ENCODE measurements at places on chromosomes 2 and 18.

DNA sequence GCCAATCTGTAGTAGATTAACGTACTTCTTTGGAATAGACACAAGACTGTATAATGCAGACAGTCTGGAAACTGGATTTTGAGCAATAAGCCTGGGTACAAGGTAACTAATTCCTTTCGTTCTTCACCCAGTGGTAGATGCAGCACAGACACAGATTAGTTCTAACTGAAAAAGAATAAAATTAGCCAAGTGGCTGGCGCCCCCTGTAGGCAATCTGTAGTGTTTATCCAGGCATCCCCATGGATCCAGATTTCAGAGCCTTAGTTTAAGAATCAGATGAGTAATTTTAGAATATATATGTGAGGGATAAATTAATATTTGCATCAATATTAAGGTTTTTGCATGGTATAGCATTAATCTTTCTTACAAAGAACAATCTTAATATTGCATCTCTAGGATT is 563.9 kb downstream of the DCC start:
- no peak for DNase-seq

GRCh38 chr2:228675646-228676045 is 494.2 kb upstream of the SPHKAP start:
- DNase-seq: no peak

DNA sequence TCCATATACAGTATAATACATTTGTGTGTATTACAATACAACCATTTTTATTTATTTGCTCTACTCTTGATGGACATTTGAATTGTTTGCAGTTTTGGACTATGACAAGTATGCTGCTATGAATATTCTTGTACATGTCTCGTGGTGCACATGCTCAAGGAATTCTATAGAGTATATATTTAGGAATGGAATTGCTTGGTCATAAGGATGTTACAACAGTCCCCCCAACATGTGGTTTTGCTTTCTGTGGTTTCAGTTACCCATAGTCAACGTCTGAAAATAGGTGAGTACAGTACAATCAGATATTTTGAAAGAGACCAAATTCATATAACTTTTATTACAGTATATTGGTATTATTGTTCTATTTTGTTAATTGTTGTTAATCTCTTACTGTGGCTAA is 24.1 kb upstream of the PLEKHM3 start:
- no peak for DNase-seq

DNA sequence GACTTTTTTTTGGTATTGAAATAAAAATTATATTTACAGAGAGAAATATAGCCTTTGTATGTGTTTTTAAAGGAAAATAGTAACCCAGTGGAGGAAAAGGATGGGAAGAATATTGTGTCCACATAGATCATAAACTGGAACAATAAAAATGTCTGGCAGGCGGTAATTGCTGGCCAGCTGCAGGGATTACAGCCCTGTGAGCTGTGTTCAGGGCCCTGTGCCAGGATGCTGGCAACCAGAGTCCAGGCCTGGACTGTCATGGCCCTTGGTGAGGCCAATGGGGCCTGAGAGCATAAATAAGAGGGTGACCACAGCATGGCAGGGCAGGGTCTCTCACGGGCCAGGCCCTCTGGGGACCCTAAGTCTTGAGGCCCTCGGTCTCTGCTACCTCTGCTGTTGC is 171.2 kb downstream of the ACOXL start:
- no peak for DNase-seq

DNA sequence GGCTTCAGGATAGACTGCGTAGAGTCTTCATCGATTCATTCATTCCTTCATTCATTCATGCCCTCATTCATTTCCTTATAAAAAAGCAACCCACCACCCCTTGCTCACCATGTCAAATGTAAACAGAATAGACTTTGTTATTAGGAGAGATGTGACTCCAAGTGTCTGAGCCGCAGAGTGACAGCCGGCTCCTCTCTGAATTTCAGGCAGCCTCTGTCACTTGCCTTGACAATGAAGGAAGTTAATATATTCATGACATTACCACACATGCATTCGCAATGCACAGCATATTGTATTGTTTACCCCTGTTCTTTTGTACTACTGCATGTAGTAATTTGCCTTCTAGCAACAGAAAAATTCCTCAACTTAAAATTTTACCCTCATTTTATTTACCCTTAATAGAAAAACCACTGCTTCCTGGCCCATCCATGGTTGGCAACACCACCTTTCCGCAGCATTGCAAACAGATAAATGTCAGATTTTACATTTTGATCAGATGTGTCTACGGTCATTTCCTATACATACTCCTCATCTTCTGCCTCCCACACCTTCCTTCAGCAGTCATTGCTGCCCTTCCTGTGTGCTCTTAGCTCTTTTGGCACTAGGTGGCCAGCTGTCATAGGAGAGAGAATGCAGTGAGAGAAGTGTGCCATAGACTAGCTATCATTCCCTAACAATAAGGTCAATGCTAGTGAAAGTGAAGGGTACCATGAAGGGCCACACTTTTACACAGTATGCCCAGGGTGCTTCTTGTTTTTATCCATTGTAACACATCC is 1090.8 kb downstream of the BCL11A start:
- no peak for DNase-seq

DNA sequence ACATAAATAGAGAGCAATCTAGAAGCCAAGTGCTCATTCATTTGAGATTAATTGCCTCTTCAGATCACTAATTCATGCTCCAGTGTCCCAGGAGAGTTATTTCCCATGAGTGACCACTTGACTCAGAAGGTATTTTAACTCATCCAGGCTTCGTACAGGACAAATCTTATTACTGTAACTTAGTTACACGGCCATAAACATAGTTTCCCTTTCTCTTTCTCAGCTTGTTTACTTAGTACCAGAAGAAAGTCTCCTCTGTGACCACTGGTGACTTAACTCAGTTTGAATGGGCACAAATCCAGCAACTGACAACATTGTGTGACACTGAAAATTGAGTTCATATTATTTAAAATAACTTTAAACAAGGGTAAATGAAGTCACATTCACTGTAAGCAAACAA is 25.3 kb downstream of the MMADHC start:
- peak; percentile 26 for DNase-seq

GRCh38 chr2:197298609-197299008 is 12.0 kb downstream of the ANKRD44 start:
- no peak for DNase-seq

DNA sequence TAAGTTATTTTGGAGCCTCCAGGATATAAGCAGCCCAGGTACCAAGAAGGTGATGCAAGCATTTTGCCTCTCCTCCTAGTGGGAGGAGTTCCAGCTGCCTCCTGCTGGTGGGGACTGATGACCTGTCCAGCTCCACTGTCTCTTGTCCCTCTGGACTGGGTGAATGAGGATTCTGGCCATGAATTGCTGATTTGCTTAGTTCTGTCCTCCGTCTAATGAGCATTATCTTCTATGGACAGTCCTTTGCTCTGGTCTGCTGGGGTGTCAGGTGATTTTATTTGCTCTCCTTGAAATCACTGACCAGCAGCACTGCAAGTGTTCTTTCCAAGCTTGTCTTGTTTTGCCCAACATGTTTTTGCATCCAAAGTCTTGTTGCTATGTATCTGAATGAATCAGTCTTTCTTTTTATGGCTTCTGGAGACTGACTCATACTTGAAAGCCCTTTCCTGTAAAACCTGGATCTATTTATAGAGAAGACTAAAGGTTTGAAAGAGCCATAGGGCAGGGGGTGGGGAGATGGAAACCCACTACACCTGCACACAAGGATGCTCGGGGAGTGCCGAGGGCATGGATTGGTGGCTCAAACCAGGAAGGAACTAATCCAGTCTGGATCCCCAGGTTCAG is 40.5 kb upstream of the EFHD1 start:
- DNase-seq: peak; percentile 45

DNA sequence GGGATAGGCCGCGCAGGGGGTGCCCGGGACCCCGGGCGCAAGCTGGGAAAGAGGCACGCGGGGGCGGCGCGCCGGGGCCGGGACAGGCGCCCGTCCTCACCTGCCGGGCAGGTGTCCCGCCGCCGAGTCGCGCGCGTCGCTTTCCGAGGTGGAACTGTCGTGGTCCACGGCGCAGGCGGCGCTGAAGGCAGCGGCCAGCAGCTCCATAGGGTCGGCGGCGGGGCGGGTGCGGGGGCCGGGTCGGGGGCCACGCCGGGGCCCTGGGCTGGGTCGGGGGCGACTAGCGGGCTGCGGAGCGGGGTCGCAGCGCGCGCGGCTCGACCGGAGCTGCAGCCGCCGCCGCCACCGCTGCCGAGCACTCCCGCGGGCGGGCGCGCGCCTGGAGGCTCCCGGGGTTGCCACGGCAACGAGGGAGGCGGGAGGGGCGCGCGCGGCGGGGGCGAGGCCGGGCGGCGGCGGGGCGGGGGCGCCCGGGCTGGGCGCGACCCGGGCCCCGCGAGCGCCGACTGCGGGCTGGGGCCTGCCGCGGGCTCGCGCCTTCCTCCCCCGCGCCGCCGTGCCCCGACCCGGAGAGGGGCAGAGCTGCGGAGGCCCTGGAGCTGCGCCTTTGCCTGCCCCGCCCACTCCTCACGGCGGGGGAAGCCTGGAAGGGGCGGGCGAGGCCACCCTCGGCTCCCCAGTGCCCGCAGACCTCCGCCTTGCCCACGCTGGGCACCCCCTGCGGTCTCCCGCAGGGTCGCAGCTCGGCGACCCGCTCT is 57.9 kb downstream of the SNORC start:
- DNase-seq: no peak

- DNase-seq: no peak
Measured at GRCh38 chr18:48728204-48728833, 189.5 kb downstream of the CTIF start.

DNA sequence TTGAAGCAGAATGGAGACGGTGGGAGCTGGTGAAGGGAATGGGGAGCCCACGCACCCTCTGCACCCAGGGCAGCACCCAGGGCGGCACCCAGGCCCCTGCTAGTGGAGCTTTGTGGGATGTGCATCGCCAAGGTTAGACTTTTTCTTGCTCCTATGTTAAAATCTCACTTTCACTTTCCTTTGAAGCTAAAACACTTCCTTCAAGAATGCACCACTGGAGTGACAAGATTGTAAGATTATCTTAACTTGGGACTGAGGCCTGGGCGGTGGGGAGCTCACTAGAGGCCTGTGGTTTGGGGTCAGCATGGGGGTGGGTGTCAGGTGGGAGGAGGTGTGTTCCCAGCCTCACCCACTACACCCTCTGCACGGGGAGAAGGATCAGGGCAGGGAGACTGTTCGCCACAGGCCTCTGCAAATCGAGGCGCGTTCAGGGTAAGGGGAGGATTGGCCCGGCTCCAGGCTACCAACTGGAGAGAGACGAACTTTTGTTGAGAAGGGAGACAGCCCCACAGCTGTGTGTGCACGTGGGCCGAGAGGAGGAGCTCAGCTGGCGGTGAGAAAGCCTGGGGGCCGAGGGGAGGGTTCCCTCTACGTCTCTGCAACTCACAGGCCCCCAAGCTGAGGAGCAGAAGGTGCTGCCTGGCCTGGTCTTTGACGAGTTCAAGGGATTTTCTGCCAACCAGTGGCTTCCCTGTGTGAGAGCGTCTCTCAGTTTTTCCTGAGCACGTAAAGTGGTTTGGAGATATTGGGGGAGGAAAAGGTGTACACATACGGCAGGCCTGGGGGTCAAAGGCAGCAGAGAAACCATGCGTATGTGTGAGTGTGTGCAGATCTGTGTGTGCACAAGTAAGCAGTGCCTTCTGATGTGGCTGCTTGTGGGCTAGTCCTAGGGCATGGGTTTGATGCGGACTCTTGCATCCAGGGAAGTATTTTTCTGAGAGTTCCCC is 147.7 kb downstream of the KLHL29 start:
- DNase-seq: no peak

- DNase-seq: no peak
Measured at GRCh38 chr18:31203096-31203793, 40.6 kb upstream of the DSC1 start.

- peak; percentile 77 for DNase-seq
Measured at GRCh38 chr2:101697124-101698013, at the start of gene MAP4K4. Gene MAP4K4, plus strand, starts transcription at chr2:101697707. Its CDS starts 374 bp downstream, at chr2:101698081.

DNA sequence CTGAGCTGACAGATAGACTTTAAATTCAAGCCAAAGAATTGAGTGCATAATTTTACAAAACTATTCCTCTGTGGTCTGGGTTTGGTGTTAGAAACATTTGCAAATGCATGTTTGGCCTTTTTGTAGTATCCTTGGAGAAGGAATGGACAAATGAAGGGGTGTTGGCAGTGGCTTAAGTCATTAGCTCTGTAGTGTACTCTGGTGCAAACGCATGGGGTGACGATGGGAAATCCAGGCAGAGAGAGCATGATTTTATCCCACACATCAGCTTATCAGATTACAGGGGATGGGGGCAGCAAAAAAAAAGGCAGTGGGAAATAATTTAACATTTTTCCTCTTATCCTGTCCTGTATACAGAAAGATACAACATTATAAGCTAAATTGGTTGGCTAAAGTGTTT is 320.6 kb downstream of the ZNF516 start:
- DNase-seq: no peak

- no peak for DNase-seq
Measured at GRCh38 chr2:10892796-10893350, 18.9 kb upstream of the KCNF1 start.

DNA sequence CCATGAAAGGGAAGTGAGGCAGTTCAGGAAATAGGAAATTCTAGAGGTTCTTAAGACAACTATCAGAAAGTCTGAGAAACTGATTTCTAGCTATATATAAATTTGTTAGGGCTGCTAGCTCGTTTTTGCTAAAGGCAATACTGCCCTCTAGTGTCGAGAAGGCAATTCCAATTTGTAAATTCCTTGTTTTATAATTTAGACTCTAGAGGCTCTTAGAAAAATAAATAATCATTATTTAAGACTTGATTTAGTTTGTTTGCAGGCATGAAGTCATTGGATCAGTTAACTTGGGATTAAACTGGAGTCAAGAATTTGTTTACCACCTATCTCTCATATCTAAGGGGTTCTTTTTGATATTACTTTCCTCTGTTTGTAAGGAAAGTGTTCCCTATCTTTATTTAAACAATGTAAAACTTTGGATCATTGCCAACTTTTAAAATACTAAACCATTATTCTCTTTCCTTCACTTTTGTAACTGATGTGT is 66.2 kb downstream of the ACVR2A start:
- peak; percentile 49 for DNase-seq

DNA sequence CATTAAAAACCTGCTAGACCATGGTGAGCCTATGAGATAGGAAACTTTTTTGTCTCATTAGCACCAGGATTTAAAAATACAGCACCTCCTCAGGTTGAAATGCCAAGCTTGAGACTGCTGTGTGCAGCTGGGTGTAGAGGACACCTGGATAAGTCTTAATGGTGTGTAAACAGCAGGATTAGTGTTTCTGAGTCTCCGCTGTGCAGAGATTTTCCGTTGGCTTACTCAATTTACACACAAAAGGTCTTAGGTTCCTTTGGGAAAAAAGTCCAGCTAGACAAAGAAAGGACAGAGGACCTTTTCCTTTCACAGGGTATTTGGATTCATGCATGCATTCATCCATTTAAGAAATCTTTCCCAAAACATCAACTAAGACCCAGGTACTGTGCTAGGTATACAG is 168.1 kb downstream of the NRXN1 start:
- no peak for DNase-seq

GRCh38 chr18:46439037-46439436 is 218.0 kb downstream of the LOXHD1 start:
- DNase-seq: no peak

- DNase-seq: no peak
Measured at GRCh38 chr18:68662754-68663153, 52.2 kb downstream of the TMX3 start.
